ENCODE measurements at places on chromosomes 1 and 21.

- no peak for DNase-seq
Measured at GRCh38 chr1:206658264-206658980, 23.1 kb downstream of the DYRK3 start.

DNA sequence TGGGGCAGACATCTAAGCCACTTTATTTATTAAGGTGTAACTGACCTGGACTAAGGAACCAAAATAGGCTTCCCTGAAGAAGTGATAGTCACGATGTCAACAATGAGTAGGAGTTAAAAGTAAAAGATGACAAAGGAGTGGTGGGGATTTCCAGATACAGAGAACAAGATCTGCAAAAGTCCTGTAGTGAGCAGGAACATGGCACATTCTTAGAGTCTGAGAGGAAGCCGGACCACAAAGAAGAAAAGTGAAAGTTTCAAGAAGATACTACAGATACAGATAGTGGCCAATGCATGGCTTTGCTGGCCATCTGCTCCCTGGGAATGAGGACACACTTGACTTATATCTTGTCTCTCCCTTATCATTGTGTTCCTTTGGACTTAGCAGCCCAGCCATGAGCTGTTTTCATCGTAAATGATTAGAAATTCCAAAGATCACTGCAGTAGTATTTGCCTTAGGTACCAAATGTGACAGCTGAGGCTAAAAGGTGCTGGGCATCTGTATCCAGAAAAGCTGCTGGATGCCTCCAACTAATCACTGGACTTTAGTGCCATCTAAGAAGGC is 302.4 kb upstream of the NR5A2 start:
- DNase-seq = no peak

- peak; percentile 2 for DNase-seq
Measured at GRCh38 chr1:21020151-21020550, 156.5 kb downstream of the EIF4G3 start.

DNA sequence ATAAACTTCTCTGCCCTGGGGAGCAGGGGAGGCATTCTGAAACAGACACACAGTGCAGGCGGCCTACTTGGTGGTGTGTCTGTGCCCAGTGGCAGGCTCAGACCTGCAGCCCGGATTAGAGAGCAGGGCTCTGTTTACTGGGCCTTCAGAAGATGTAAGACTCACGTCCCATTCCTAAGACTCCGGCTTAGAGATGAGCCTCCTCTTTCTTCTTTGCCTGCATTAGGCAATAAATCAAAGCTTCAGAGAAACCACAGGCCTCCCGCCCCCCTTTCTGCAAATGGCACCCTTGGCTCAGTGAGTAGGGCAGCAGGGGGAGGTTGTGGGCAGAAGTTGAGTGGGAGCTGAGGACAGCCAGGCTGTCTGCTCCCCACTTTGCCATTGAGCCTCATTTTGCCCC is 35.8 kb downstream of the LGR6 start:
- no peak for DNase-seq

- DNase-seq = no peak
Measured at GRCh38 chr1:19080721-19081120, 124.2 kb upstream of the IFFO2 start.

- DNase-seq = no peak
Measured at GRCh38 chr1:171984262-171984661, 143.0 kb downstream of the DNM3 start.

DNA sequence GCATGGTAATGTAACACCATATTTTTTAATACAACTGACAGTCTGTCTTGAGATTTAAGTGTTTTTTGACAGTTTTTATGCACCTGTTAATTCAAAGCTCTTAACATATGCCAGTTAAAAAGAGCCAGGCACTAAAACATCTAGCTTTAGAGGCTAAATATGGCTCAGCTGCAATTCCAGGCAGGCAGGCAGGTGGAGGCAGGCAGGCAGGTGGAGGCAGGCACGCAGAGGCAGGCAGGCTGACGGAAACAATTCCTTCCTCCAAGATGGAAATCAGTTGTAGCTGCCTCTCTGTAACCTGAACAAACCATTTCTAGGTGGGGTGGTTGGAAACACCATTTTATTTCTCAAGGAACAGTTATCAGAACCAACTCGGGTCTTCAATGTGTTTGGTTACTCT is 51.2 kb downstream of the GORAB start:
- DNase-seq = no peak

DNA sequence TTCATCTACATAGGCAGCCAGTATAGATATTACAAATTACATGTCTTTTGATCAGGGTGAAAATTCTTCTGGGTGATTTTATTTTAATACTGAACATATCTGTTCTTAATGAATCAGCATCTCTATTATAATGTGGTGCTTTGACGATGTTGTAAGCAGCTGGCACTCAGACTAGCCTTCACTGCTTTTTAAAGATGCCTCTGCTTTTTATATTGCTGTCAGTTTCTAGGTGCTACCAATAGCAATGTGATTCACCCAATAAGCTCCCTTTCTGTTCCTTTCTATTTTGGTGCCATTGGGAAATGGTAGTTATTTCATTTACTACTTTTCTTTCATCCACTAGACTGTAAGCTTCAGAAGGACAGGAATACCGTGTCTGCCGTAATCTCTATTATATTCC is 11.1 kb upstream of the ANGPTL1 start:
- no peak for DNase-seq

- no peak for DNase-seq
Measured at GRCh38 chr1:67336157-67336556, 28.5 kb downstream of the IL12RB2 start.

DNA sequence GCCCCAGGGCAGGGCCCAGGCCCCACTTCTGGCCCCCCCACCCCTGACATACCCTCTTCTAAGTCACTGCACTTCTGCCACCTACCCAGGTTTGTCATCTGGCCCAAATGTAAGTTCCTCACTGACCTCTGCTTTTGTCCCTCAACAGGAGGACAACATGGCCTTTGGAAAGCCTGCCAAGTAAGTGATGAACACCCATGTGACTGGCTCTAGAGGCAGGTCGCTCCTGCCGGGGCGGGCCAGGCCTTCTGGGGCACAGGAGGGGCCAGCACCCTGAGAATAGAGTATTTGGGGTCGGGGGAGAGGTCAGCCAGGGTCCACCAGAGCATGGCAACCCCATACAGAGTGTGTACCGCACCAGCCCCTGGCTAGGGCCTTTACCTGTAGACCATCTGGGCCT is 9.9 kb upstream of the SYTL1 start:
- DNase-seq = no peak

DNA sequence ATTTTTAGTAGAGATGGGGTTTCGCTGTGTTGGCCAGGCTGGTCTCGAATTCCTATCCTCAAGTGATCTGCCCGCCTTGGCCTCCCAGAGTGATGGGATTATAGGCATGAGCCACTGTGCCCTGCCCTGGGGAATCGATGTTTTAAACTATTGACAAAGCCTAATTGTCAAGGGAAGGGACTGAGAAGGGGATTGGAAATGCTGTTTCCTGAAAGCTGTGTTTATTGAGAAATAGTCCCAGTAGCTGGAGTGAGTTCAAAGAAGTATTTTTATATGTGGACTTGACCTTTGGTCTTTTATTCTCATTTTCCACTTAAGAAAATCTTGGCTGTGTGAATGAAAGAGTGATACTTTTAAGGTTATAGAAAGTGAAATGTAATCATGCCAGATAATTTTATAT is 47.5 kb downstream of the KIF1B start:
- DNase-seq = no peak

- DNase-seq = no peak
Measured at GRCh38 chr1:186511761-186512637, 51.1 kb upstream of the PDC start.

DNA sequence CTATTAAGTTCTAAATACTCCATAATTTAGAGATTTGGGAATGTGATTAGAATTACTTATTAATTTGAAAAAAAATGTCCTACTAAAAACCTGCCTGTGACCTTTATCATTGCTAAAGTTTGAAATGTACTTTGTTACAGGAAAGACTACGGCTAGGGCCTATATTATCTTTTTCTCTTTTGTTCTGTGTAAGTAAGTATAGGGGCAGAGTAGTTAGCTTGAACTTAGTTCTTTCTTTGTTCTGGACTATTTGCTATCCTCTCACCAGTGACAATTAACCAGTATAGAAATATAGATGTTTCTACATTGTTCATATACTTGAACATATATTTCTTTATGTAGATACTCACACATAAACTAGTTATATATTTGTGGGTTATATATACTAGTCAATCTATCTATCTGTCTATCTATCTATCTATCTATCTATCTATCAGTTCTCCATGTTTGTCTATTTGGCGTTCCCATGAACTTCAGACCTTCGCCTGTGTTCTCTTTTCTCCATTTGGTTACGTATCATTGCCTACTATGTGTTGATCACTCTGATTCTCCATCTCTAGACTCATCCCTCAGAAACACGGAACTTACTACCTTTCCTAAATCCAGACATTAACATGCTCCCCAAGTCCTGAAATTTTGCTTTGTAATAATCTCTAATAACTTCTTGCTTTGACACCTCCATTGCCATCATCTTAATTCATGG is 3.3 kb downstream of the PTPRC start:
- DNase-seq = no peak

- DNase-seq = no peak
Measured at GRCh38 chr1:29719253-29719652, 482.9 kb downstream of the PTPRU start.

- DNase-seq = peak; percentile 35
Measured at GRCh38 chr1:226220473-226221189, 2.8 kb upstream of the MIXL1 start.

- peak; percentile 58 for DNase-seq
Measured at GRCh38 chr1:32925403-32926162, 24.4 kb upstream of the TMEM54 start.

DNA sequence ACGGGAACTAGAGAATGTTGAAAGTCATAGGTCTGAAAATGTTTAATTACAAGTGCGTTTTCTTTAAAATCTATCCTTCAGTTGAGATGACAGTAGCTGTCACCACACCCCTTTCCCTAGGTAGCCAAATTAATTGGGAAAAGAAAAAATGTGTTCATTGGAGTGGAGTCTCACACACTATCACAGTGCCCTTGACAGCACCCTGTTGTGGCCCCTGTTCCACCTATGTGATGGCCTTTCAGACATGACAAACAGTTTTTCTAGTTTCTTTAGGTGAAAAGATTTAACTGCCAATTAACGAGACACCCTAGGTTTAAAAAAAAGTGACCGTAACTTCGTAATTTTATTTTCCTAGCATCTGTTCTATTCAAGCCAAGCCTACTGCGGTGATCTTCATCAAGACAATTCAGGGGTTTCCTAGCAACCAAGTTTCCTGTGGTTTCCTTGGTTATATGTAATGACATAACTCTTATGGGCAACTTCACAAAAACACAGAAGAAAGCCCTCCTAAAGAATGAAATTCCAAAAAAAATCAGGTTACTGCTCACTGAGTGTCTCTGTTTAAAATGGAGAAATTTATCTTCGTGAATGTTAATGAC is 298.3 kb downstream of the PDE4B start:
- no peak for DNase-seq

- no peak for DNase-seq
Measured at GRCh38 chr1:172964864-172965263, 85.9 kb downstream of the TNFSF18 start.

DNA sequence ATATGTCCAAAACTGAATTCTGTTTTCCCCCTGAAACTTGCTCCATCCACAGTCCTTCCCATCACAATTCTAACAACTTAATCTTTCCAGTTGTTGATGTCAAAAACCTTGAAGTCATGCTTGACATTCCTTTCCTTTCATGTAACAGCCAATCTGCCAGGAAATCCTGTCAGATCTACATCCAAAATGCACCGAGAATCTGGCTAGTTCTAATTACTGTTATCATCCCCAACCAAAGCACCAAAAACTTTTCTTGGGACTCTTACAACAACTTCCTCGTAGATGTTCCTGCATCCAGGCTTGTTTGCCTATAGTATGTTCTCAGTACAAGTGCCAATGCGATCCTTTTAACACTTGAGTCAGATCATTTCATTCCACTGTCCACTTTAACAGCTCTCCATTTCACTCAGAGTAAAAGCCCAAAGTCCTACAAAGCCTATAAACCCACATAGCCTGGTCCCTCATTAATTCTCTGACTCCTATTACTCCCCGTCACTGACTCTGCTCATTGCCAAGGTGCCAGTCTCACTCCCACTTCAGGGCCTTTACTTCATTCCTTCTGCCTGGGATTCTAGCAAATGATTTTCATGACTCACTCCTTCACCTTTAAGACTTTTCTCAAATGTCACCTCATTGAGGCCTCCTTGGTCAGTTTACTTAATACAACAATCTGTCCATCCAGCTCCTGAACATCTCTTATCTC is 493.2 kb upstream of the NFIA start:
- no peak for DNase-seq

DNA sequence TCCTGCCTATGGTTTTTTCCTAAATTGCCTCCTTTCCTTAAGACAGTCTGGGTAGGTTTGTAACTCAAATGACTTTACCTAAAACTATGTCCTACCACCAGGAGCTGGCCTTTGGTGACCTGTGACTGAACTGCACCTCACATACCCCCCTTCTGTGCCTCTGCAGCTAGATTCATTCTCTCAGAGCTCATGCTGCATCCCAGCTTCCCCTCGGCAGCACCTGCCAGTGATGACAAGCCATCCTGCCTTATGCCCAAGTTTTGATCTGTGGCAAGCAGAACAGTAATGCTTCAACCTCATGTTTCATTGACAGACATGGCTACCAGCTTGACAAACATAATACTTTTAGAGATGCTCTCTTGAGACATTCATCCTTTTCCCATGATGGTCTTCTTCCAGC is 141.9 kb downstream of the TSEN15 start:
- no peak for DNase-seq

DNA sequence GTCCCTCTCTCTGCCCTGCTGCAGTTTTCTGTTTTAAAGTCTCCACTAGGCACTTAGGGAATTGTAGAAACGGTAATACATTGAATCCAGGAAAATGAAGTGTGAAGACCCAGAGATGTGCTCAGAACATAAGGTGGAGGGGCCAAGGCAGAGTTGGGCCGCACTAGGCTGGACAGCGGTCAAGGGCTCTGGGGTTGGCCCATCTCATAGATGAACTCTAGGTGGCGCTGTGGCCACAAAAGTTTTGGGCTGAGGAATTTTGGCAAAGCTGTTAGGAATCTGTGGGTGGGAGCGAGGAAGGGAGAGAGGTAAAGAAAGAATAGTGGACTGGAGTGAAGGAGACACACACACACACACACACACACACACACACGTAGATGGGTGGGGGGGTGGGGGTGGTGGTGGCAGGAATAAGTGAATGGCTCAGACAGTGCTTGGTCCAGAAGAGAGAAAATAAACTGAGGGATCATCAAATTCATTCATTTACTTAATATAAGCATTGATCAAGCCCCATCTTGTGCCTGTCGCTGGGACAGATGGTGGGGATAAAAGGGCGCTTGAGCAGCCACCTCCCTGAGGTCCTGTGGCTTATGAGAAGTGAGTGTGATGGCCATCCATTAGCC is 258.5 kb downstream of the TRABD2B start:
- DNase-seq = peak; percentile 15

DNA sequence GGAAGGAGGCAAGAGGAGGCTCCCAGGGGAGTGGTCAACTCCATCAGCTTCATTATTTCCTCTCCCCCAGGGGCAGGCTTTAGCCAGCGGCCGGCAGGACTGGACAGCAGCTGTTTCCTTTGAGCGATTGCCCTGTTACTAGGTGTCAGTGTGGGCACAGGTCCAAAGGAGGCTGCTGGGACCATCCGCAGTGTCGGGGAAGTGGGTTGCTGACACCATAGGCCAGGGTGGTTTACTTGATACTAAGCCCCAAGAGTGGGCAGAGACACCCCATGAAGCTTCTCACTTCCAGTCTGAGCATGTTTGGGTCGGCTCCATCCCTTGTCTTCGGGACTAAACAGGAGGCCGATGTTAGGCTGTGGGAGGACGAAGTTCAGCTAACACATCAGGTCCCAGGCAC is 63.6 kb downstream of the KAZN start:
- no peak for DNase-seq

GRCh38 chr1:77655431-77655974 is 27.0 kb downstream of the ZZZ3 start:
- DNase-seq = no peak

GRCh38 chr1:66728021-66728420 is 24.2 kb upstream of the DYNLT5 start:
- DNase-seq = peak; percentile 26

All from trophoblast cell (in vitro differentiated cells and primary cell).